ENCODE measurements at places on chromosomes 7 and 10. TPM values are rescaled to one million over a fixed set of nuclear protein-coding genes. Genes with fewer than 3 reads are reported as not detected.

- H3K4me1 ChIP-seq = peaks cover 6% of the 10 kb centered on the region
- H3K27me3 ChIP-seq = peaks cover 36% of the 10 kb centered on the region
- H3K36me3 ChIP-seq = no peaks in the 10 kb centered on the region
Measured at GRCh38 chr7:155796381-155797261, 15.6 kb downstream of the SHH start.

DNA sequence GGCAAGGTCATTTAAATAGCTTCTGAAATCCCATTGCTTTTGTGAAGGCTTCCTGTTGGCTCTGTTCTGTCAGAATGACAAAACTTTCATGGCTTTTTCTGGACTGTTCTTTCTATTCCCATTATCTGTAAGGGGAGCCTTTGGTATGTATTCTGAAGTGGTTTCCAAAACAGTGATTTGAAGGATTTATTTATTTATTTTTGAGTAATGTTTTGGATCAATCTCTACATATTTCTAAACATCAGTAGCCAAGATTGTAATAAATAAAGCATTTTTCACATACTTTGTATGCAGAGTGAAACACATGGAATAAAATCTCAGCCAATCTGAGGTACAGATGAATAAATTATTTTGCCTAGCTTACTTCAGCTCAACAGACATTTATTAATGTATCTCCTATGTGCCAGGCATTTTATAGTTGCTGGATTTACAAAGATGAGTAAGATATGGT is 121.1 kb downstream of the BBS9 start:
- no peak overlapping the region for H3K27ac ChIP-seq
- no peaks in the 10 kb centered on the region for H3K4me1 ChIP-seq
- DNase-seq = no peak
- no peak overlapping the region for H3K4me3 ChIP-seq
- H3K27me3 ChIP-seq = no peaks in the 10 kb centered on the region
- H3K36me3 ChIP-seq = no peaks in the 10 kb centered on the region

DNA sequence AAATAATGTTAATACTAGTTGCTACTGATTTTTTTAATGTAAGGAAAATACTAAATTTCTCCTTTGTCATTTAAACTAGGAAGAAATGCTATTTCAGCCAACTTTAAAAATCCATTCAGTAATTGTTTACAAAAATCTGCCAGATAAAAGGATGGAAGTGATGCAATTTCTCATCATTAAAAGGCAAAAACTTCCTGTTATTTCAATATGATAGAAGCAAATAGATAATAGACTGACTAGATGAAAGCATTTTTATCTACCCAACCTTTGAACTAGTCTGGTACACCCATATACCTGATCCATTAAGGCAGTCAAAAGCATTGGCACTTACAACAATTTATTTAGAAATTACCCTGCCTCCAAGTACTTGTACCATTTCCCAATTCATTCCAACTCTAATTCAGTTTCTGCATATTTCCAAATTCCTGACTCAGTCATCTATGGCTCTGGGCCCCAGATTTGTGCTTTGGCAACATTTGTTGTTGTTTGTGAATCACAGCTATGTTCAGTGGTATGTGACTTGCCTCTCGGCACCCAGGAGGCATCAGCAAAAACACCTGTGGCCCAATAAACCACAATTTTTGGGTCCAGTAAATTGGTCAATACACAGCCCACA is 482.6 kb upstream of the SEMA3A start:
- H3K27ac ChIP-seq = no peak overlapping the region
- no peak overlapping the region for H3K4me3 ChIP-seq
- H3K27me3 ChIP-seq = no peaks in the 10 kb centered on the region
- DNase-seq = no peak
- H3K36me3 ChIP-seq = no peaks in the 10 kb centered on the region

Gene ACSM6
- total RNA-seq = not detected

Gene GCK
- 1.7 TPM for total RNA-seq
